ENCODE measurements at places on chromosomes 1 and 21. TPM values are rescaled to one million over a fixed set of nuclear protein-coding genes. Genes with fewer than 3 reads are reported as not detected.

DNA sequence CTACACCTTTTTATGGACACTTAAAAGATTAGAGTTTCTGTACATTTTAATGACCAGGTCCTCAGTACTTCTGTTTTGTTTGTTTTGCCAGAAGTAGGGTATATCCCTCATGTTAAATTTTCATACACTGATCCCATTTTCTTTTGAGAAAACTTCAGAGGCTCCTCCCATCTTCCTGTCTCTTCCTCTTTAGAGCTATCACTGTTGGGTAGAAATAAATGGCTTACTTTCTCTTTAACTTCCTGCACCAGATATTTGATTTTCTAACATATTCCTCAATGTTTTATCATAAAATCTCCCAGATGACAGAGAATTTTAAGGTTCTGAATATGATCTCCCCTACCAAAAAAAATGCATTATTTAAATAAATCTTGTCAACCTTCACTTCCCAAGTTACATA lies 23.4 kb downstream of the VAV3 start:
- peaks cover 7% of the 10 kb centered on the region for H3K27me3 ChIP-seq
- no peak overlapping the region for H3K4me3 ChIP-seq
- DNase-seq = no peak
- no peak overlapping the region for H3K27ac ChIP-seq

Gene HNRNPU
- total RNA-seq = 364 TPM

DNA sequence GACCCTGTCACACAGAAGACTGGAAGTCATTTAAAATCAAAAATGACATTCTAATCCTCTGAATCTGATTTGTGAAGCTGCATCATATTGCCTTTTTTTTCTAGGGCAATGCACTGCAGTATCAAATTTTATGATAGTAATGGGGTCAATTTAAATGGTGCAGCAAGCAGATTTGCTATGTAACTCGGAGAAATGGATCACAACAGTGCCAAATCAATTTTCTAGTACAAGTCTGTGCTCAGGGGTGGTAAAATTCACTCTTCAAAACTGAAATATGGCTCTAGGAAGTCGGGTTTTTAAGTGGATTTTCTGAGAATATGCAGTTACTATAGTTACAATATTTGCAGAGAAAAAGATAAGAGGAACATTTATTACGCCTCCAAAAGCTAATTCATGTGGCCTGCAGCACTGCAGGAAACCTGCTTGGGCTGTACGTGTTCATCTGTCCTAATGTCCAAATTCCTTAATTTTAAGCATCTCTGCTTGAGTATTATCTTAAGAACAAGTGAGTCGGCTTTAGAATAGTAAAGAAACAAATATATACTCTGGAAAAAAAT lies 31.5 kb downstream of the HLCS start:
- H3K4me1 ChIP-seq = peaks cover 2% of the 10 kb centered on the region
- no peak for DNase-seq
- H3K27ac ChIP-seq = no peak overlapping the region
- peaks cover 8% of the 10 kb centered on the region for H3K36me3 ChIP-seq

GRCh38 chr1:25902462-25902861 lies 3.8 kb downstream of the STMN1 start:
- DNase-seq = no peak
- H3K4me3 ChIP-seq = peak overlapping the region; percentile 5

Gene RGS7
- total RNA-seq = not detected

All from activated CD4-positive, alpha-beta memory T cell treated with anti-CD3 and anti-CD28 coated beads, Interleukin-2, amount 10 ng/mL, durations not matched to agents 7 days and 5 days (primary cell).